ENCODE measurements at places on chromosomes 13 and 19.

DNA sequence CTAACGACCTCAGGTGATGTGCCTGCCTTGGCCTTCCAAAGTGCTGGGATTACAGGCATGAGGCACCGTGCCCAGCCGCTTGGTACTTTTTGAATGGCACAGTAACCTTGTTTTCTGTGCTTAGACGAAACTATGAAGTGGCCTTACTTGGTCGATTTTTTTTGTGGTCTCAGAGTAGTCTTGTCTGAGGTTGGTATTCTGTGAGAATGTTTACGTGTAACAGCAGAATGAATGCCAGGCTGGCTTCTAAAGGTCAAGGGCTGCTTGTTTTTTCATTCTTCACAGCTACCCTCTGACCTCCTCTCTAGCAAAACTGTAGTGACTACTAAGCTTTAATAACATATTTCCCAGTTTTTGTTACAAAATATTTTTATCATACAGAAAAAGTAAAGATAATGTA, 313.3 kb downstream of the GPC6 start:
- no peak for DNase-seq

DNA sequence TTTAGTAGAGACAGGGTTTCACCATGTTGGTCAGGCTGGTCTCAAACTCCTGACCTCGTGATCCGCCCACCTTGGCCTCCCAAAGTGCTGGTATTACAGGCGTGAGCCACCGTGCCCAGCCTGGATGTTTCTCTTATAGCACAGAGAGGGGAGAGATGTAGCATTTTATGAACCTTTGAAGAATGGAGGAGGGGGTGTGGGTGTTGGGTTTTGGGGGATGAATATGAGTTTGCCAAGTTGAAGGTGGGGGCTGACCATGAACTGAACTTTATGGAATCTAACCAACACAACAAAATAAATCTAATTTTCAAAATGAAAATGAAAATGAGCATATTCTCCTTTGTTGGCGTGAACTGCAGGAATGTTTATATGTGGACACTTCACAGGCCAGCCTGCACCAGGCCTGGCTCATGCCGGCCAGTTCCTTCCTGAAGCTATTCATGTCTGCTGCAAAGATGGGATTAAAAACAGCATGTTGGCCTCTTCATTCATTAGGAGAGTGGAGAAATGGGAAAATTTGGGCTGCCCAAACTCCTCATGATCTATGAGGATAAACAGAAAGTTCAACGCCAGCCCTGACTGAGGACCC, 39.5 kb upstream of the HOMER3 start:
- DNase-seq = no peak

DNA sequence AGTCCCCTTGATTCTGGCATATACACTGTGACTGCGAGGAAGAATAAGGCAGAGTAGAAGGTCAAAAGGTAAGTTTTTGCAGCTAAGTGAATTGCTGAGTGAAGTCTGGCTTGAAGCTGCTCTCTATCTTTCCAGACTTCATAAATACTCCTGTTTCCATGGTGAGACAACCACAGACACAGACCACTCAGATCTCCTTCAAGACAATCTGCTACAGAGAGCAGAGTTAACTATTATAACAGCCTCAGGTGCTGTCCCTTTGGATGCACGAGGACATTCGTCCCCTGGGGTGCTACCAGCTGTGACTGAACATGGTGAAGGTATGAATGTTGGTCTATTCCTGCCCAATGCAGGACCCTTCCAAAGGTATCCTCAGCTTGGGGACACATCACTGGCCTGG, 104.0 kb downstream of the MYCBP2 start:
- no peak for DNase-seq

DNA sequence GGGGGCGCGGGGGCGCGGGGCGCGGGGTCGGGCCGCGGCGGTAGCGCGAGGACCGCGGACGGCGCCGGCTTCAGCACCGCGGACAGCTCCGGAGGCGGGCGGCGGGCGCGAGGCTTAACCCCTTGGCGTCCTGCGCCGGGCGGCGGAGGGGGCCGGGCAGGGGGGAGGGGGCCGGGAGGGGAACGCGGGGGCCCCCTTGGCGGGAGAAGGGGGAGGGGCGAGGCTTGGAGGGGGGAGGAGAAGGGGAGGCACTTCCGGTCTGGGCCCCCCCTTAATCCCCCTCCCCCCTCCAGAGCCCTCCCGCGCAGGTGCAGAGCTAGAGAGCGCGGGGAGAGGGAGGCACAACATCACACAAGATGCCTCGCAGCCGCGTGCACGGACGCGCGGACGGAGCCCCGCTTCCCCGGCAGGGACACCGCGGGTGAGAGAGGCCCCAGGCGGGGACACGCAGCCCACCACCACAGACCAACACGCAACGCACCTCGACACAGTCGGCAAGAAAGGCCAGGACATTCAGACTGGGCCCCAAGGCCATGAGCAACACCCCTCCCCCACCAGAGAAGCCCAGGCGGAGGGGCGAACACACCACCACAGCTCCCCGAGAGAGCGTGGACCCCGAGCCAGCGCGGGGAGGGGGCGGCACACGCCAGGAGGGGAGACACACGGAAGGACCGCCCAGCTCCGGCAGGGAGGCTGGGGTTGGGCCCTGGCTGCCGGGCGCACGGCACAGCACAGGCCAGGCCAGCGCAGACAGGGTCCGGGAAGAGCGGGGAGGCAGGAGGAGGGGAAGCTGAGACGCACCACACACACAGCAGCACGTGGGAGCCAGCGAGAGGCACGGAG, 24.1 kb downstream of the SHANK1 start:
- peak; percentile 24 for DNase-seq

DNA sequence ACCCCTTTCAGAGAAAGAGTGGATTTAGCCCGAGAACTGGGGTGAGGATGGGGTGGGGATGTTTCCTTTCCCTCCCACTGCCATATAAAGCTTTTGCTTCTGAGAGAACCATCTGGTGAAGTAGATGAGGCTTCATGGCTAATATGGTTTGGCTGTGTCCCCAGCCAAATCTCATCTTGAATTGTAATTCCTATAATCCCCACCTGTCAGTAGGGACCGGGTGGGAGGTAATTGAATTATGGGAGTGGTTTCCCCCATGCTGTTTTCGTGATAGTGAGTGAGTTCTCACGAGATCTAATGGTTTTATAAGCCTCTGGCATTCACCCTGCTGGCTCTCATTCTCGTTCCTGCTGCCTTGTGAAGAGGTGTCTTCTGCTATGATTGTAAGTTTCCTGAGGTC, 270.9 kb downstream of the LMO7 start:
- DNase-seq = no peak

DNA sequence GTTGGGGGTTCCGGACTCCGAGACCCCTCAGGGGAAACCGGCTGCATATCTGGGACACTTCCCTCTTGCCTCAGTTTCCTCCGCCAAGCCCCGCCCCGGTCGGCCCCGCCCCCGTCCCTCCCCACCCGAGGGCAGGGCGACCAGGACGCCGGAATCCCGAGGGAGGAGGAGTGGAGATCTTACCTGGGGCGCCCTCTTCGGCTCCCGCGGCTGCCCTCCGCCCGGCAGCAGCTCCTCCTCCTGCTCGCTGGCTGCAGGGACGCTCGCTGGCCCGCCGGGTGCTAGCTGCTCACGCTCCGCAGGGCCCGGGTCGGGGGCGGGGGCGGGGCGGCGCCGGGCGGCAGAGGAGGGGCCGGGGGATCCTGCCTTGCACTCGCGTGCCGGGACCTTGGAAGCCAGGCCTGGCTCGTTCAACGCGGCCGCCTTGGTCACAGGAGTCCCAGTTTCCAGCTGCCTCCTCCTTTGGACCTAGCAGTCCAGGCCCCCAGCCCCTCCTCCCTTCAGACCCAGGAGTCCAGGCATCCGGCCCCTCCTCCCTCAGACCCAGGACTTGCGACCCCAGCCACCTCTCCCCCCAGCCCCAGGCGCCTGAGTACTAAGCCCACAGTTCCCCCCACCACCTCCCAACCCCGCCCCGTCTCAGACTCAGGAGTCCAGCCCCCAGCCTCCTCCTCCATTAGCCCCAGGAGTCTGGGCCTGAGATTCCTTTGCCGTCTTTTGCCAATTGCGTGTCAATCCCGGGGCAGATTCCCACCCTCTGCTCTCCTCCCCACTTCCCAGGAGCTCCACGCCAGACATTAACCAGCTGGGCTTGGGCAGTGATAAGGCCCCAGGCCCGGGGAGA, at the start of gene NTF4:
Gene NTF4 (minus strand): TSS at position 51 of the 844 bp plus-strand sequence. CDS start 2,821 bp downstream, outside the sequence.
- DNase-seq = no peak

GRCh38 chr13:102273111-102273510, 128.7 kb downstream of the FGF14 start:
- no peak for DNase-seq

DNA sequence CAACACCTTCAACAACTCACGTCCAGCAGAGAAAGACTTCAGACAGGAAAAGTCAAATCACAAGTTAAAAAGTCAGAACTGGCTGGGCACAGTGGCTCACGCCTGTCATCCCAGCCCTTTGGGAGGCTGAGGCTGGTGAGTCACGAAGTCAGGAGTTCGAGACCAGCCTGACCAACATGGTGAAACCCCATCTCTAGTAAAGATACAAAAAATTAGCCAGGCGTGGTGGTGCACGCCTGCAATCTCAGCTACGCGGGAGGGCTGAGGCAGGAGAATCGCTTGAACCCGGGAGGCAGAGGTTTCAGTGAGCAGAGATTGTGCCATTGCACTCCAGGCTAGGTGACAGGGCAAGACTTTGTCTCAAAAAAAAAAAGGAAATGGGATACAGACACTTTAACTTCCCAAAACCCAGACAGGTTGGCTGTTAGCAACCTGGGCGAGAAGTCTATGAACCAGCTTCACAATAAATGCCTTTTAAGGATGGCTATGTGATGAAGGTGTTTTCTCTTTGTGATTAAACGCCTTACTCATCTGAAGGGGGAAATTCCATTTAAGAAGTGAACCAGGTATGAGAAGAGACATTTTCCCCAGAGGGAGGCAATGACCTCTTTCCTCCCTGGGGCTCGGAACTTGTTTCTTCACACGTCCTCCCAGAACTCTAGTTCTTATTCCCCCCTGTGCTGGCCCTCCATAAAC, 80.4 kb downstream of the INSR start:
- no peak for DNase-seq

GRCh38 chr19:38713227-38713649, 31.0 kb downstream of the CAPN12 start:
- no peak for DNase-seq

DNA sequence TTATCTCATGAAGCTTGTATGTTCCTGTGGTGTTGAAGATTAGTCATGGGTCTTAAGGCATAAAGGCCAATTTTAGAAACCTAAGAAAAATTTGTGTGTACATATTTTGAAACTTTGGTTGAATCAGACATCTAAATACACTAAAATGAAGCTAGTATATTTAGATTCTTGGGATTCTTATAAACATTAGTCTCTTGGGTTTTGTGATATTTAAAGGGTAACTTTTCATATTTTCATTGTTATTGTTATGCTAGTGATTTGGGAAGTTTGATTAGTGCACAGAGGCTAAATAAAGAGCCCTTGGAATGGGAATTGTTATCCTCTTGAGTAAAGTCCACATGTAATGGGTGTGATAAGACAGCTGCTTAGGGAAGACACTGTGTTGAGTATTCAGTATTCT, 24.5 kb downstream of the UBA2 start:
- DNase-seq = no peak

- DNase-seq = no peak
These were observed 5.5 kb downstream of the PNMA8C start for GRCh38 chr19:46423188-46423587.

DNA sequence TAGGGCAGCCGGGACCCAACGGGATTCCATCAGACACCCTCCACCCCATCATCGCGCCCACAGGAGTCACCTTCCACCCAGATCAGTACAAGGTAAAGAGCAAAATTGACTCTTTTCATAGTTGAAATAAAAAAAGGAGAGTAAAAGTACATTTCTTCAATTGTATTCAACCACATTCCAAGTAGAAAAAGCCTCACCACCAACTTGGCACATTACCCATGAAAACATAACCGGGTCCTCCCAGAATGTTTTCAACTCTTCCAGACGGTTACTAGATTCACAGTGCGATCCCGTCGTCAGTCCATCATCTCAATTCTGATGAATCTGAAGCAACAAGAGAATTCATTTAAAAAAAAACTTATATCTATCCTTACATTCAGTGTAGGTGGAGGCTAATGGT, 125.2 kb downstream of the RAB20 start:
- no peak for DNase-seq

- DNase-seq = no peak
These were observed 115.8 kb downstream of the DIAPH3 start for GRCh38 chr13:60047918-60048317.

DNA sequence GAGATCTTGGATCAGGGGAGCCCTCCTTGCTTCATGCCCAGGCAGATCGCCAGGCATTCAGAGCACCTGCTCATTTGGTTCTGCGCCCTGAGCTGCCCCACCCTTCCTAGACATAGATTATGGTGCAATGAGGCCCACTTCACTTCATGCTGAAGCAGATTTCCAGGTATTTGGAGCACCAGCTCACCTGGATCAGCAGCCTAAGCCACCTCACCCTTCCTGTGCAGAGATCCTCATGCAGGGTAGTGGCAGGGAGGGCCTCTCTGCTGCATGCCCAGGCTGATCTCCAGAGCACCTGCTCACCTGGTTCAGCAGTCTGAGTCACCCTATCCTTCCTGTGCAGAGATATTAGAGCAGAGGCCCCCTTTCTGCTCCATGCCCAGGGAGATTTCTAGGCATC, 1966.1 kb downstream of the PCDH9 start:
- DNase-seq = no peak

GRCh38 chr19:28934631-28935030, 278.3 kb downstream of the UQCRFS1 start:
- no peak for DNase-seq

GRCh38 chr19:14118165-14119051, 846 bp upstream of the PRKACA start:
- DNase-seq = peak; percentile 99

DNA sequence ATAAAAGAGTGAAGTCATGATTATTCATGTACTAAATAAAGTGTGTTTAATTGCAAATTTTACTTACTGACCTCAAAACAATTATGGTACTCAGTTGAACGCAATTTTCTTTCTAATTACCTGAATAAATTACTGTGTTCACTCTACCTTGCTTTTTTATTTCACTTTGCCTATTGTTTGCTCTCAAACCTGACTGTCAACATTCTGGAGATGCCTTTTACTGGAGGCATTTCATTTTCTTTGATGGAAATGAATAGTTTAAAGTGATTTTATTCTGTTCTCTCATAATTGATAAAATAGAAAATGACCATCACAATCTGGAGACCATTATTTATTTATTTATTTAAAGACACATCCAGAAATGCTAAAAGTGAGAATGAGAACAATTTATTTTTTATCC, 811.5 kb upstream of the ATXN8OS start:
- no peak for DNase-seq

GRCh38 chr19:38990949-38991697, 15.6 kb upstream of the FBXO17 start:
- DNase-seq = no peak

DNA sequence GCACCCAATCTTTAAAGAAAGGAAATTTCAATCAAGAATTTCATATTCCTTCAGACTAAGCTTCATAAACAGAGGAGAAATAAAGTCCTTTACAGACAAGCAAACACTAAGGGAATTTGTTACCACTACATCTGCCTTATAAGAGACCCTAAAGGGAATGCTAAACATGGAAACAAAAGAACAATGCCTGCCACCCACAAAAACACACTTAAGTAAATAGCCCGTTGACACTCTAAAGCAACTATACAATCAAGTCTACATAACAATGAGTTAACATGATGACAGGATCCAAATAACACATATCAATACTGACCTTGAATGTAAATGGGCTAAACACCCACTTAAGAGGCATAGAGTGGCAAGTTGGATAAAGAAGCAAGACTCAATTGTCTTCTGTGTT, 1056.9 kb upstream of the ATXN8OS start:
- no peak for DNase-seq

Measured in OCI-M1 (cell line).